Midbrain (tissue), 1 donor: ENCODE measurements at places on chromosomes 7 and 10.

- no peak for DNase-seq
Observed at GRCh38 chr10:118504467-118505205, 90.8 kb downstream of the PRLHR start.

- no peak for DNase-seq
Observed at GRCh38 chr10:94097656-94098055, 103.9 kb downstream of the PLCE1 start.

GRCh38 chr10:70481831-70482530 lies 3.4 kb downstream of the PALD1 start:
- peak; percentile 48 for DNase-seq

- DNase-seq = no peak
Observed at GRCh38 chr10:7006566-7006965, 404.3 kb downstream of the SFMBT2 start.

- DNase-seq = no peak
Observed at GRCh38 chr7:23012908-23013714, 819 bp downstream of the HYCC1 start.

DNA sequence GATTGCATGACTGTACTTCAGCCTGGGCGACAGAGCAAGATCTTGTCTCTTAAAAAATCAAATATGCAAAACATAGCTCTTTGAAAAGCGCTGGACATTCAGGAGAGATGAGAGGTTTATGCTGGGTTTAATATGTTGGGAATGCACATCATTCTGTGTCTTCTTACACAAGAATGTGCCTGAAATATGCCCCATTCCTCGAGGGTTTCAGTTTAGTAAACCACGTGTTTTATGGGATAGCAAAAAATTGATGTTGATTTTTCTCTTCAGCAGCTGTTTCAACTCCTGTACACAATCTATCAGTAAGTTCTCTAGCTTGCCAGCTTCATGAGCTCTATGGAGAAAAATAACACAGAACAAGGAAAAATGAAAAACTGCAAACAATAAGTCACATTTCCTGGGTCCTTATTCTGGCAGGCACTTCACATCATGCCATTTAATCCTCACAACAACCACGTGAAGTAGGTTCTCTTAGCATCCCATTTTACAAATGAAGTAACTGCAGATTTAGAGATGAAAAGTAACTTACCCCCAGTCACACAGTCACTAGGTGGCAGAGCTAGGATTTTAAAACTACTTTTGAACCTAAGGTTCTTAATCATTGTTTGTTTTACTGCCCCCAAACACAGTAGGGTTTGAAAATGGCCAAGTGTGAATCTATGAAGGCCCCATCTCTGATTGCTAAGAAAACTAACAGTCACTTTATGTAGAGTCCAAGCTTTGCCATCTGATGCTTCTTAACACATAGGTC lies 423.6 kb downstream of the PHTF2 start:
- DNase-seq = no peak

GRCh38 chr10:101562231-101562630 lies 25.8 kb downstream of the POLL start:
- no peak for DNase-seq

DNA sequence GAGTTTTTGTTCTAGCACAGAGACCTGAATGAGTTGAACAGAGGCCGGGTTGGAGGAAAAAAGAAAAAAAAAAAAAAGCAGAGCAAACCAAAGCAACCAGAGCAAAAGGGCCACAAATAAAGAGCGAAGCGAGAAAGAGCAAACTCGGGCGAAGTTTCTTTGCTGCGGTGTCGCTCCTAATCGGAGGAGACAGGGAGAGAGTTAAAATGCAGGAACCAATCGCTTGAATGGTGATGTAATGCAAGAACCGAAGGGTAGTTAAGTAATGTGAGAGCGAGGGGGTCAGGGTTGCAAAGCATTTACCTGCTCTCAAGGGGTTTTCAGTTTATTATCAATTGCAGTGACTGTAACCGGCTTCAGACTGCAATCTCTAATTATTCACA lies 271.7 kb downstream of the TRIL start:
- peak; percentile 70 for DNase-seq

DNA sequence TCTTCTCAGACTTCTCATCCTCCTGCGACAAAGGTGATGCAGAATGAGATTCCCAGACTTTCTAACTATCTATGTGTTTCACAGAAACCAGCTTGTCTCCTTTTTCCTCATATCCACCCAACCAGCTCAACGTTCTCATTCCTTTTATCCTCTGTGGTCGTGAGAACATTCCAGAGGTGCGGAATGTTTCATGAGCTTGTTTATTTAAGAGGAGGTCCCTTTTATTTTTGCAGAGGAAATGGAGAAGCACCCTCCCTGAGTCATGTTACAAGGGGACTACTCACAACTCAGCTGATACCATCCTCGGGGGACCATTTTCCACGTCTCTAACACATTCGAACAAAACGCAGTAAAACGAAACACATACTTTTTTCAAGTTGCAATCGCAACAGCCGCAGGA lies 93.2 kb downstream of the ZRANB1 start:
- no peak for DNase-seq

GRCh38 chr10:79381804-79382221 lies 34.5 kb downstream of the PPIF start:
- DNase-seq = peak; percentile 22

GRCh38 chr7:134985894-134986362 lies 380 bp upstream of the AGBL3 start:
- no peak for DNase-seq

DNA sequence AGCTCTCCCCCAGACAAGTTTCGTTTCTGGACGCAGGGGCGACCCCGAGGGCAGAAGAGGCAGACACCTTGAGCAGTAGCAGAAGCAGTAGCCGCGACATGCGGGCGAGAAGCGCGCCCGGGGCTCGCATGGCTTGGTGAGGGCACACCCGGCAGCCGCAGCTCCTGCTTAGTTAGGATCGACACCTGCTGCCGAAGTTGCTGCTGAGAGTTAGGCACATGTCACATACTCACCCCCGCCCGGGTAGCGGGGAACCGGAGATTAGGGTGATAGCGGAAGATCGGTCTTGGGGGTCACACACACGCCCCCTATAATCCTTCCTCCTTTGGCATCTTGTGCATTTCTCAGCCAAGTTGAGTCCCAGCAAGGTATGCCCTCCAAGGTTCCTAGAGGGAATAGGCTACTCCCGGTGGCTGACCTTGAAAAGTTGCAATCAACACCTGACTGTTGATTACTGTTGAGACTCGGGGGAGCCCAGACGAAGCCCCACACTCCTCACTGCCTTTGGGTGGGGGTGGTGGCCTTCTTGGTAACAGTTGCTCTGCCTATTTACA lies 668 bp downstream of the GPR37 start:
- no peak for DNase-seq

DNA sequence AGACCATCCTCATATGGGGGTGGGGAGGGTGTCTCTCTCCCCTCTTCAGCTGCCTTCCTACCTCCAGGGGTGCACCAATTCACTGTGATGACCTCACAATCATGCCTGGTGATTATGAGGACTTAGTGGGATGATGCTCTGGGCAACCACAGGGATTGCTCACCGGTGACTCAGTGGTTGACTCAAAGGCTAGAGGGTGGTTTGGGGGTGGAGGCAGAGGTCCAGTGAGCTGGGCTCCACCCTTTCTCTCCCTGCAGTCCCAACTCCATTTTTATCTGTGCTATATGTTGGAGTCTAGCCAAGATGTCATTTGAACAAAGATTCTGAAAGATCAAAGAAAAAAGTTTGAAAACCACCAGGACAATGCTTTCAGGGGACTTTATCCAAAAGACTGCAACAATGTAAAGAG lies 286.9 kb downstream of the KCNMA1 start:
- no peak for DNase-seq

GRCh38 chr7:28768577-28769147 lies 189.5 kb downstream of the TRIL start:
- no peak for DNase-seq

DNA sequence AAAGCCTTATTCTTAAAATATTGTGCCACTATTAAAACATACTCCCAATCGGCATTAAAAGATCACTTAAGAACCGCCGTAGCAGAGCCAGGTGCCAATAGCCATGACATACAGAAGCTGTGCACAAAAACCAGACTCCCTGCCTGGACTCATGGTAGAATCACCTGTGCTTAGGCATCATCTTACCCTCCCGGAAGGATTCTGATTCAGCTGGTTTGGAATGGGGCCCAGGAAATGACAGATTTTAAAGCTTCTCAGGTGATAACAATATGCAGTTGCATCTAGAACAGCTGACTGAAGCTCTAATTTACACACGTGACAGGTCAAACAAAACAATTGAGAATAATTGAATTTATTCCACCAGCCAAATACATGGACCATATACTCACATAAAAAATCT lies 10.7 kb downstream of the A1CF start:
- no peak for DNase-seq

DNA sequence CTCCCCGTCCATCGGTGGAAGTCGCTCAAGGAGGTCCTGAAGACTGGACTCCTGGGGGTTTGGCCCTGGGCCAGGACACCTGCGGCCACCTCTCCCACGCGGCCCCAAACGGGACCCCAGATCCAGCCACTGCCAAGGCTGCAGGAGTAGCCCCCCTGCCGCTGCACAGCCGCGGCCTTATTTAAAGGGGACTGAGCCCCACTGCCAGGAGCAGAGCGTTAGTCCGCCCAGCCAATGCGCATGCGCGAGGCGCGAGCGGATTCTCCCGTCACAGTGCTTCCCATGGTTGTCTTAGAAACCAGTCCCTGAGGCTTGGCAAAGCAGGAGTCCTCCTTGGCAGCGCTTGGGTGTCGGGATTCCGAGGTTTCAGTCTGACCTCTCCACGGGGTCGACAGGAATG lies 320.0 kb downstream of the ZNF716 start:
- no peak for DNase-seq
